Posterior cingulate gyrus (tissue), 11 donors: ENCODE measurements at places on chromosomes 2 and 18.
A peak's percentile ranks its signal among the peaks of the same experiment; 100 is the strongest.

DNA sequence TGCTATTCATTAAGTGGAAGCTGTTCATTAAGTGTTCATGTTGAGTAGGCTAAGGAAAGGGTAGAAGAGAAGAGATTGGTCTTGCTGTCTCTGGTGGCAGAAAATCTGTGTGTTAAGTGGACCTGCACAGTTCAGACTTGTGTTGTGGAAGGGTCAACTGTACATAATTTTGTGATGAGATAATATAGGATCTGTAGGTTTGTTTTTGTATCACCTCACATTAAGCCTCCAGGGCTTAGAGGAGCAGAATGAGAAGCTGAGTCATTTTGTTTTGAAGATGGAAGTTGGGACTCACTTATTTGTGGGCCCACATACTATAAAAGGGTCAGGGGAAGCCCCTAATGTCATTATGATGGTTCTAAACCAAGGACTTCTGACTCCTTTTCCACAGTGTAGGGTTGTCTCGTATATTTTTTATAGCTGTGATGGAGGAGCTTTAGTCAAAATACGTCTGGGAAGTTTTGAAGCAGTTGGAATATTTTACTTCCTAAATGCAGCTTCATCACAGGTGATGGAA, 18.2 kb downstream of the PMS1 start:
- no peak for DNase-seq

DNA sequence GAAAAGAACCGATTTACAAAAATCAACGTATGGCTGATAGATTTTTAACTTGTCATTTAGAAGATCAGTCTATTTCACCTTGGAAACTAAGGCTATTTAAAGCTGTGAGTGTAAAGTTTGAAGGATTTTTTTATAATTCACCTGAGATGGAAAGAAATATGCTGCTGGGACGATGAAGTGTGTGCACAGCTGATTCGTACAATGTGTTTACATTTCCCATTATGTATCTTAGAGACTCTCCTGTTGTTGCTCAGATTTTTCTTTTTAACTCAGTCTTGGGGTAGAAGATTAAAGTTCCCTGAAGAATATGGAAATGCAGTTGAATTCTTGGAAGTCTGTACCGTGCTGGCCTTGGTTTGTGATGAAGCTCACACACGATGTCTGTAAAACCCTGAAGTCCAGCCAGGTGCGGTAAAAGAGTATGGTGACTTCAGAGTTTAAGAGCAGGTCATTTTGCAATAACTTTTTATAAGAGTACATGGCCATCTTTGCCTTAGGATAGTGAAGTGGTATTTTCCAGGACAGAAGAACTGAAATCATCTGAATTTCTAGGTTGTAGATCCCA, 250.1 kb downstream of the PRKCE start:
- DNase-seq: no peak

DNA sequence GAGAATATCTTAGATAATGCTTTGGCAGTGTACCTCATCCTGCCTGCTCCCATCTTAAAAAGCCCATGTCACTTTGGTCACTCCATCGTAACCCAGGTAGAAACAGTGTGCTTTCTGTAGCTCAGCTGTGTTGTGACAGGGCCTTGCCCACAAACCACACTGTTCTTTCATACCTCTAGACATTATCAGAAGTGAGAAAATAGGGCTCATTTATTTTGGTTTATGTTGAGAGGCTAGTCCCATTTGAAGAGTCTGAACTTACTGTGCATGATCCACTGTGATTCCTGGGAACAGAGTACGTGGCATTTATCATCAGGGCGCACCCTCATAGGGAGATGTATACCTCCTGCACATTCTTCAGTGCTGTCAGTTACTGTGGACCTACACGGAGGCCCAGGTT, 69.7 kb downstream of the FEZ2 start:
- DNase-seq: no peak

GRCh38 chr2:27522400-27522945, 25.8 kb downstream of the GCKR start:
- no peak for DNase-seq

- DNase-seq: no peak
These were observed 90.3 kb downstream of the PRPF40A start for GRCh38 chr2:152626911-152627339.

DNA sequence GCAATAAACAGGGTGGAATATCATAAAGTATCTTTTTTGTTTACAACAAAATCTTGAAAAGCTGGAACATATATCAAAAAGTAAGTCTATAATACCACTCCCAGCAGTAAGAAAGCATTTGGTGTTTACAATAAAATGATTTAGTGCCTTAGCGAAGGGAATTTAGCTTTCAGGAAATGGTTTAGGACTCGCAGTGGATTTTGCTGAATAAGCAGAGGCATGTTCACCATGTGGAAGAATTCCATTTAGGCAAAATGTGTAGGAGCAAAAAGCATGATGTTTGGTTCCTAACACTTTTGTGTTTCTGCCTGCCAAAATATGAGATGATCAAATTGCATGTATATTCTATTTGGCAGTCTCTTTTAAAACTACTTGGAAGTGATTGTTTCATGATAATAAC, 163.6 kb downstream of the AGPS start:
- no peak for DNase-seq

- no peak for DNase-seq
These were observed 47.6 kb downstream of the TNS1 start for GRCh38 chr2:217954971-217955740.

DNA sequence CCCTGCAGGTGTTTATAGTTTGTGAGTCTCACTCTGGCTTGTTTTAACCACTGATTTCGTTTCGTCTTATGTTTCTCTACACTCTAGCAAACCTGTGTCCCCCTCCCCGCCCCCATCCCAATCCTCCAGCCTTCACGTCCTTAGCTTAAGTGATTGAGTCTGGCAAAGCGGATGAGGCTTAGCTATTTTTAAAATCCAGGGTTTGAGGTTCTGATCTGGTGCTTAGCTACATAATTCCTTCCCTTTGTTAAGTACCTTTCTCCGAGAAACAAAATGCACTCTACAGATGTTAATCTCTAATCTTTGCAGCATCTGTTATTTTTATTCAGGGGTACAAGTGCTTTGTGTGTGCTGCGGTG, 7.8 kb downstream of the AGAP1 start:
- no peak for DNase-seq

DNA sequence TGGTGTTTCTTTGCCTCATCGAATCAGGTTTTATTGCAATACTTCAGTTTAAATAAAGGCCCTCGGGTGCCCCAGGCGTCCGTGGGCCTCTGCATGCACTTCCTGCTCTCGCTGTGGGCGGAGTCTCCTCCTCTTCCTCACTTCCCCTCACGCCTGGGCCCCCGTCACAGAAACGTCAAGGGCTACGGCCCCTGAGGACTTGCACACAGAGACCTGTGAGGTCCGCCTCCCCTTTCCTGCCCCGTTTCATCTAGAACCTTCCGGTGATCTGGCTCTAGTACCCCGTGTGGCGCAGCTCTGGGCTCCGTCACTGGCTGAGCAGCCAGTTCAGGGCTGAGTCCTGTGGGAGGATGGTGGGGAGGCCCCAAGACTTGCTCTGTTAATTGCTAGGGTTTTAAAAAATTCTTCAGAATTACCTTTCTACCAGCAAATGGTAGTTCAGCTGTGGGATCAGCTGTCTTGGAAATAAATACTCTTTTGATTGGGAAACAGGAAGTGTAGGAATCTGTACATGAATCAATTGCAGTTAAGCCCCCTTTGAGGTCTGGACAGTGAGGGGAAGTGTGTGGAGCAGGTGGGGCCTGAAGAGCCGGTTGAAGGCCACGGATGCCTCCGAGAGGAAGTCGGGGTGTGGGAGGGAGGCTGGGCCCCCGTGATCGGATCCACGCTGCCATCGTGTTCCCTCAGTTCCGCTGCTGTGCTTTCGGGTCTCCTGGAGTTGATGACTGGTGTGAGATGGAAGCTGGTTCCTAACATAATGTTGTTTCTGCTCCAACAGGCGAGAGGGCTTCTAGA, 10.2 kb downstream of the NFATC1 start:
- peak; percentile 87 for DNase-seq

DNA sequence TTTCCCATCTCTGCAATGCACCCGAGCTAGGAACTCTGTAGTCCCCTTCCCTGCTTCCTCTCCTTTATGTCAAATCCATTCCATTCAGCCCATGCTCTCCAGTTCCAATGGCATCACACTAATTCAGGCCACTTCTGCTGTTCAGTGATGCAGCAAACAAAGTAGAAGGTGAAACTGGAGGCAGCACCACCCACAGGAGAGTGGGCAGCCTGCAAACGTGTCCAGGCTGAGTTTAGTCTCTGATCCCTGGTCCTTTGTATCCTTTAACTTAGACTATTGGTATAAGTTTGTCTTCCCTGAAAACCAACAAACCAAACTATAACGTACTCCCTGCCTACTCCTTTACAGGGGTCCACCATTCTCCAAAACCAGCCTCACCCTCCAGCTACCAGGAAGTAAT, 14.7 kb upstream of the KCTD1 start:
- no peak for DNase-seq

- no peak for DNase-seq
These were observed 17.5 kb downstream of the AFG3L2 start for GRCh38 chr18:12359515-12359927.

DNA sequence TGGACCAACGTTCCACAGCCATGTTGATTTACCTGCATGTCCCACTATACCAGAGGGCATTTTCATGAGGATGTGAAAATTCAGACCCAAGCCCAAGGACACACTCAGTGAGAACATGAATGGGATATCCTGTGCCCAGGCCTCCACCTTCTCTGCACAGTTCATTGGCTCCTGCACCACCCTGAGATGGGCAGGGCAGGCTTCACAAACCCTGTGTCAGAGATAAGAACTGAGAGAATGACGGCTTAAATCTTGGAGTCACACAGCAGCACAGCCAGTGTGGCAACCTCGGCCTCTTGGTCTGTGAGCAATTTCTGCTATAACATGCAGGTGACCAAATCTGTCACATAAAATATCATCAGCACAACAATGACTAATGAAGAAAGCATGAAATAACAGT, 71.9 kb downstream of the UXS1 start:
- DNase-seq: no peak

- DNase-seq: no peak
These were observed 2.8 kb downstream of the CIDEA start for GRCh38 chr18:12256951-12257350.

DNA sequence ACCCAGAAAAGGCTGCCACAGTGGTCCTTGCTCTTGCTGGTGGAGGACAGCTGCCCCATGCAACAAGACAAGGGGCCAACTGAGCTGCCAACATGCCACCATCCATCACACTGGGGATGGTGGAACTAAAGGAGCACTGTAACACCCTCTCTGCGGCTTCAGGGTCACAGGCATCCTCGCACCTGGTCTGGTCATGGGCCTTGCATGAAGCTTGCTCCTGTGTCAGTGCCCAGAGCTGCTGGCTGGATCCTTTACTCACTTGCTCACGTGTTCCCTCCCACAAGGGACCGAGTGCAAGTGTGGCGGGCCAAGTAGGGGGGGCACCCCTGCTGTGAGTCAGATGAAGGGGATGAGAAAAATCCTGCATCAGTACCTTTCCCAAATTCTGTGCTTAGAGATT, 972.3 kb upstream of the DDX18 start:
- DNase-seq: no peak

DNA sequence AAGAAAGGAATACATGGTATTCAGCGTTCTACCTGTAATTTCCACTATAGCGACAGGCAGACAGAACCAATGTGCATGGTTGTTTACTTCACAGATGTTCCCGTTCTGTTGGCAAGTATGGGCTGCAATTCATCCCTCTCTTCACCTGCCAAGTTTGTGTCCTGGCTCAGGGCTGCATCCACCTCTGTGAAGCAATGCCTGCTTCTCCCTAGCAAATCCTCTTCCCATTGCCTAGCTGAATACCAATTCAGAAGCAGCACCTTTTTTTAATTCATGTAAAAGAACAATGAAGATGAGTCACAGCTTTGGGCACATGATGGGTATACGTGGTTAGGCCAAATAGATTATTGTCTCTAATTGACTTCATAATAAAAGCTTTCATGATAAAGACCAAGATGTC, 54.7 kb upstream of the LRATD1 start:
- DNase-seq: no peak

- no peak for DNase-seq
These were observed 140.7 kb downstream of the ACOXL start for GRCh38 chr2:110873056-110873502.
